ENCODE measurements at places on chromosomes 12 and 14.
A peak's percentile ranks its signal among the peaks of the same experiment; 100 is the strongest.

DNA sequence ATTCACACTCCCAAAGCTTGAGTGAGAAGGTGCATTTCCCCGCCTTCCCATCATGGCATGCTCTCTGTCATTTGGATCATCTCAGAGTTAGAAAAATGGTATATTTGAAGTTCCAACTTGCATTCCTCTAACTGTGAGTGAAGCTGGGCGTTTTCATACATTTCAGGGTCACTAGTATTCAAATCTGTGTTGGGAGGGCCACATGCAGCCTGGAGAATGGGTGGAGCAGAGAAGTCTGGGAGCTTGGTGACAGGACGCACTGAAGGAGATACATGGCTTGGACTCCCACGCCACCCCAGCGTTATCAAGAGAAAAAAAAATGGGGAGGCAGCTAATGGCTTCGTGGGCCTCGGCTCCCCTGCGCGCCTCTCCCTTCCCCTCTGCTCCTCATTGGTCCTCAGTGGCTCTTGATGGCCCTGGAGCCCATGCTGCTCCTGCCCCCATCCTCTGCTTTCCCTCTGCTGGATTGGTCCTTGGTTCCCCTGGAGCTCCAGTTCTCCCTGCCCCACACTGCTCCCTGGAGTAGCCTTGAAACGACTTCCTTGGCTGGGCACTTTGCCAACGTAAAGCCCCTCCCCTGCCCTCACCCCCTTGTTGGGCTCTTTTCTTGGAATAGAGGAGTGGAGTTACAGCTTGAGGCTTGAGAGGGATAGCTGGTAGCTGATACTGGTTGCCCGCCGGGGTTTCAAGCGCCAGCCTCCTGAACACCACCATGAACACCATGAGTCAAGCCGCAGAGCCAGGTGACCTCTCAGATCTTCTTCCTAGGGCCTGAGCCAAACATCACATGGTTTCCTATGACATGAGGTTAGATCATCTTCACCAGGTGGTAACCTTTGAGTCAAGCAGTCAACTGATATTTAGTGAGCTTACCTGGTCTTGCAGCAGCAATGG lies 139.6 kb downstream of the PRKCH start:
- no peak for DNase-seq

DNA sequence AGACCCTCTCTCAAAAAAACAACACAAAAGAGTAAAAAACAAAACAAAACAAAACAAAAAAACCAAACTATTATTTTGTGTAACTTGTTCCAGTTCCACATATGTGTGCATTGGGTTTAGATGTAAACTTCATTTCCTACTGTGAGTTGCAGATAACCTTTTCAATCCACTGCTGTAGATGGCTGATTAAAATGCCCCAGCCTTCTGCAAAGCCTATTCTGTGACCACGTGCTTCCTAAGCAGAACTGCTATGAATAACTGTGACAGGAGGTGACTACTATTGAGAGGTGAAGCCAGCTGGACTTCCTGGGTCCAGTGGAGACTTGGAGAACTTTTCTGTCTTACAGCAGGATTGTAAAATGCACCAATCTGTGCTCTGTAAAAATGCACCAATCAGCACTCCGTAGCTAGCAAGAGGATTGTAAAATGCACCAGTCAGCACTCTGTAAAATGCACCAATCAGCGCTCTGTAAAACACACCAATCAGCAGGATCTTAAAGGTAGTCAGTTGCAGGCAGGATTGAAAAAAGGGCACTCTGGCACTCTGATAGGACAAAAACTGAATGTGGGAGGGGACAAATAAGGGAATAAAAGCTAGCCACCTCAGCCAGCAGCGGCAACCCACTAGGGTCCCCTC lies 10.3 kb upstream of the ELK3 start:
- peak; percentile 91 for DNase-seq

DNA sequence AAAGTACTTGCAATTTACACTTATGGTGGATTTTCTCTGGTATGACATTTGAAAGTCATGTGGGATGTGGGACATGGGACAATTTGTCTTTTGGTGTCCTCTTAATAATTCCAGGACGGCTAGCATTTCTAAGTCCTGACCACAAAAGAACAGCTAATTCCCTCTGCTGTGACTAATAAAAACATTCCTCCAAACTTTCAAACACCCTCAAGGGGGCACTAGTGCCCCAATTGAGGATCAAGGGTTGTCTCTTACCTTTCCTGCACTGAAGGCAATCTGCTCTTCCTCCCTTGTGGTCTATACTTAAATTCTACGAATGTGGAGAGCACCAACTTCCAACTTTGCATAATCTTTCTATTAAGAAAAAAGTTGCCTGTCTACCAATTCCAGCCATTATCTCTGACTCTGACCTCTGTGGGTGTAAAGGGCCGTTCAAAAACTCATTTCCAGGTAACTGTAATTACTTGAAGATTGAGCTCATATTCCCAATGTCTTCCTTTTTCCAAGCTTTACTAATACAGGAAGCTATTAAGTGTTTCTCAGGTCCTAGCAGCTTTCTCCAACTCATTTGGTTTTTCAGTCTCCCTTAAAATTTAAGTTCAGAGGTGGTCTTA lies 210.2 kb downstream of the PTPRO start:
- peak; percentile 80 for DNase-seq

GRCh38 chr14:50768680-50769079 lies 62.3 kb downstream of the NIN start:
- DNase-seq = no peak

DNA sequence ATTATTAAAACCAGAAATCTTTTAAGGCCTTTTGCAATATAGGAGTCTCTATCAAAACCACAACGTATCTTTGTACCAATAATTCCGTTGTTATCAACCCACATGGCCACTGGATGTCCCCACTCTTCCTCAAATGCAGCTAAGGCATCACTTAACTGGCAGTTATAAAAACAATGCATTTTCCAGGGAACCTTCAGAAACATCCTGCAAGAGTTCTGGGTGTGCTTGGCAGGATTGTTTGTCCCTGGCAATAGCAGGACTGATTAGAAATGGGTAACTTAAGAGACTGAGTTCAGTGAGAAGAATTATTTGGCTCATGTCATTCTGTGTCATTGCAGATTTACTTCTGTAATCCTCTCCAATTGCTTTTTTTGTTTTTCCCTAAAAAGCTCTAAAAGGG lies 112.0 kb downstream of the SLC15A5 start:
- DNase-seq = peak; percentile 69

GRCh38 chr14:75070383-75070782 lies 942 bp downstream of the ZC2HC1C start:
- DNase-seq = no peak

DNA sequence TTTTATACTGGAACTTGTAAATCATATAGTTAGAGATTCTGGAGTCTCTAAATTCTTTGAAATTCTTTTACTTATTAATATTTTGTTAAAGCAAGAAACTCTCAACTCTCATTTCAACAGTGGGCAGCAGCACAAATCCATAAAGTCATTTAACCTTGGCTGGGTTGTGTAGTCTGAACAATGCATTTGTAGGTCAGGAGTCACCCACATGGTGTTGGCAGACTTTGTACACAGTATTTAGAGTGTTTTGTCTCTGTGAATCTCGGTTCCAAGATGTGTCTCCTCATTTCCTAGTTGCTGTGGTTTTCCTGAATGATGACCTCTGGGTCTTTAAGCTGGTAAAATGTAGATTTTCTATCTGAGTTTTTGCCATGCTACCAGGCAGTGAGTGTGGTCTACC lies 20.8 kb upstream of the STRAP start:
- no peak for DNase-seq

GRCh38 chr12:56160193-56160763 lies 2.1 kb downstream of the MYL6 start:
- peak; percentile 49 for DNase-seq

GRCh38 chr14:68174446-68174845 lies 354.9 kb downstream of the RAD51B start:
- no peak for DNase-seq

GRCh38 chr12:106329231-106329982 lies 26.9 kb downstream of the TCP11L2 start:
- DNase-seq = no peak

DNA sequence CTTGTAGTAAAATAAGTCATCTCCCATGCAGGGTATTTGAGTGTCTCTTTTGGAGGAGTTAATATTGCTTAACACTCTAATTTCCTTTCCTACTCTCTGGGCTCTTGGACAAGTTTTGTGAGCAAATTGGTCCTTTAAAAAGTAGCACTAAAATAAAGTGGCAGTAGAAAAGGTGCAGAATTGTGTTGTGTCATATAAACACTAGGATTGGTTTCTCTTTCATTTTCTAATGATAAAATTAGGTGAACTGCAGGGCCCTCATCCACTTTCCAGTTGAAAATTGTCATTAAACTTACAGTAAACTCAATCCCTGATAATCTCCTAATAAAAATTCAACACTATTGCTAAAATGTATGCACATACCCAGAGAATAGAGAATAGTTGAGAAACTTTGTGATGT lies 42.6 kb upstream of the REP15 start:
- no peak for DNase-seq

DNA sequence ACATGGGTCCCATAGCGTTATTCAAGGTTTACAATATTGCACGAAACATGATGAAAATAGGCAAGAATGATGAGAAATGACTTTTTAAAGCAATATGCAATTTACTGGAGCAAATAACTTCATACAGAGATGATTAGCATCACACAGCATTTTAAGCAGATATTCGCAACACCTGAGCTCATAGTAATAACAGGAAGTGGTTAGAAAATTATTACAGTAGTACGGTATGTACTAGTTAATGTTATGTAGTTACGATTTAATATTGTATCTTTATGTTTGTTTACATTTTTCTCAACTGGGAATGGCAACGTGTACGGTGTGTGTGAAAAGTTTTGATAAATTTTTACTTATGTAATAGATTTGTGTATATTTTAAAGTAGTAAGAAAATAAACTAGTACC lies 102.6 kb downstream of the OSBPL8 start:
- DNase-seq = no peak

DNA sequence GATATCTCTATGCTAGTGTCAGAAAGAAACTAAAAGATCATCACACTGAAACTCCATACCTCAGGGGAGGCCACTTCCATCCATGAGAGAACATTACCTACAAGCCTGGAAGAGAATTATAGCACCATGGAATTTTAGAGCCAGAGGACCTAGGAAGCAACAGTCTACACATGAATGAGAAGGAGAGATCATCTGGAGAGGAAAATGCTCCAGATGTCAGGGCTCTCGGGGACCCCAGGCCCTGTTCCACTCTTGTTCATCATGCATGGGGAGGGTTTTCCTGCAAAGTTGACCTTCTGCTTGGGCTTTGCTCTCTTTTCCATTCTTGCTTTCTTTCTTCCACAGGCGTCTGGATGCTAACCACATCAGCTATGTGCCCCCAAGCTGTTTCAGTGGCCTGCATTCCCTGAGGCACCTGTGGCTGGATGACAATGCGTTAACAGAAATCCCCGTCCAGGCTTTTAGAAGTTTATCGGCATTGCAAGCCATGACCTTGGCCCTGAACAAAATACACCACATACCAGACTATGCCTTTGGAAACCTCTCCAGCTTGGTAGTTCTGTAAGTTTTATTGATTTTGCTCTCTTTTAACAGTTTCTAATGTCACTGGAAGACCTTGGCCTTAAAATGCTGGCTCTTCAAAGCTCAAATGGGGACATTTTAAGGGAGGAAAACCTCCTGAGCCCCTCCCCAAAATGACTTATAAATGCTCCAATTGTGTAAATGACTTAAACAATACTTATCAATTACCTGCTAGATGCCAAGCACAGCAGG lies 110.7 kb downstream of the ZFC3H1 start:
- no peak for DNase-seq

DNA sequence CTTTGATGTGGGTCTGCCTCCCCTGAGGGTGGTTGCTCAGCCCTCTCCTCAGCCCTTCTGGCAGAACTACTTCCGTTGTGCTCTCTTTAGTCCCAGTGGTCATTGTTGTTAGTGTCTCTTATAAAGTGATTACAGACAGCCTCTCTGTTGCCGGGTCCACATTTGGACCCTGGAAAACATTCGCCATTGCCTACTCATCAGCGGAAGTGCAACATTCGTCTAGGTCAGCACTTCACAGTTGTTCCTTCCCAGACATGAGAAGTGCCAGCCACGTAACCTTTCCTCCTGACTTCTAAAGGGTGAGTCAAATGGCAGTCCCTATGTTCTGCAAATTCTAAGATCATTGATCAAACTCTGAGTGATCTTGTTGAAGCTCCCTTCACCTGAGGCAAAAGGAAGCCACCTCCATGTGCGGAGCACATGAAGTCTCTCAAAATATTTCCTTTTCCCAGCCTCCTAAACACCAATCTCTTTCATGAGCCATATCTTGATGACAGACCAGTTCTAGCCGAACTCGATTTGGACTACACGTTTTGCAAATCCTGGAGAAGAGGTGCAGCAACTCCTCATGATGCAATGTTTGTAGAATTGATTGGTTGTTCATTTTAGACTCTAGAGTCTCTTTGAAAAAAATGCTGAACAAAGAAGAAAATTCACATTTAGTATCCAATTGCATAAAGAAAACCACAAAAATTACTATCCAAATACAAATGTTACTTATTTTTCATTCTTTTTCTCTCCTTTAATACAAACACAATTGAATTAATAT lies 163.8 kb downstream of the RPL10L start:
- DNase-seq = no peak

GRCh38 chr14:69666690-69667211 lies 55.4 kb downstream of the SUSD6 start:
- no peak for DNase-seq

DNA sequence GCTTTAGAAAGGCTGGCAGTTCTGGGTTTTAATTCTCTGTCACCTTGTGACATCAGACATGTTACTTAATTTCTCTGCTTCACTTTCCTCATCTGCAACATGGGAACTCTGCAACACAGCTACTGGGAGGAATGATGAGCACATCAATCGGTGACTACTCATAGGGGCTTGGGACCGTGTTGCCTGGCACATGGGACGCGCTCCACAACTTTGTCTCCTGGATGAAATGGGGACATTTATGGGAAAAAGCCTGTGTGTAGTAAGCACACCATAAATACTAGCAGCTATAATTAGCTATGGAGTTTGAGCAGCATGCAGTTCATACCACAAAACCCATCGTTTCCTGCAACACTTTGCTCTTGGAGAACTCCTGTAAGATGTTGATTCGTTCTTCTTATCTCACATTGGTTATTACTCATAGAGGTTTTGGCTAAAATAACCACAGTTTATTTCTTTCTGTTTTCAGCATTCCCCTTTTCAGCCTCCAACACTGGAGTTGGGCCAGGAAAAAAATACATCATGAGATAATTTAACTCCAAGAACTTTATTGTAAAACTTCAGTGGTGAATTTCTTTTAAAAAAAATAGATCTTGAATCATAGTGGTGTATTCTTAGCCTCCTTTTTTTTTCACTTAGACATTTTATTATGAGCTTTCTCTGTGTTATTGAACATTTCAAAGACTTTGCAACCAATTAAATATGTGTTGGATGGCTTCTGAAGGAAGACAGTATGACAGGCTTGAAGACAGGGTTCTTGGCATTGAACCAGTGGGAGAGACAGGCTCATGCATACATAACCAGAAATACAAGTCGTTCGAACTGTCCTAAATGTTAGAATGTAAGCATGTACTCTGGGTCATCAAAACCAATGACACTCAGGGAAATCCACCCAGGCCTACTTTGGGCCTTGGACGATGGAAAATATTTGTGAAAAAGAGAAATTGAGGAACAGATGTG lies 72.7 kb downstream of the RIN3 start:
- DNase-seq = peak; percentile 94

- peak; percentile 89 for DNase-seq
Observed at GRCh38 chr12:14995583-14996425, 23.0 kb downstream of the PDE6H start.
